Ovary (tissue), 10 donors: ENCODE measurements at places on chromosomes 6 and 20. TPM values are rescaled to one million over a fixed set of nuclear protein-coding genes. Genes with fewer than 3 reads are reported as not detected.

SLPI gene
- 41.8 TPM for total RNA-seq

TRIM31 gene
- not detected for total RNA-seq

GJA1 gene
- 74.3 TPM for total RNA-seq

STK38 gene
- total RNA-seq: 19.2 TPM

CST7 gene
- total RNA-seq: 1.0 TPM

PGC gene
- total RNA-seq: not detected

BLOC1S5 gene
- total RNA-seq: 18.4 TPM

PTCRA gene
- total RNA-seq: not detected

OTOR gene
- not detected for total RNA-seq

DNA sequence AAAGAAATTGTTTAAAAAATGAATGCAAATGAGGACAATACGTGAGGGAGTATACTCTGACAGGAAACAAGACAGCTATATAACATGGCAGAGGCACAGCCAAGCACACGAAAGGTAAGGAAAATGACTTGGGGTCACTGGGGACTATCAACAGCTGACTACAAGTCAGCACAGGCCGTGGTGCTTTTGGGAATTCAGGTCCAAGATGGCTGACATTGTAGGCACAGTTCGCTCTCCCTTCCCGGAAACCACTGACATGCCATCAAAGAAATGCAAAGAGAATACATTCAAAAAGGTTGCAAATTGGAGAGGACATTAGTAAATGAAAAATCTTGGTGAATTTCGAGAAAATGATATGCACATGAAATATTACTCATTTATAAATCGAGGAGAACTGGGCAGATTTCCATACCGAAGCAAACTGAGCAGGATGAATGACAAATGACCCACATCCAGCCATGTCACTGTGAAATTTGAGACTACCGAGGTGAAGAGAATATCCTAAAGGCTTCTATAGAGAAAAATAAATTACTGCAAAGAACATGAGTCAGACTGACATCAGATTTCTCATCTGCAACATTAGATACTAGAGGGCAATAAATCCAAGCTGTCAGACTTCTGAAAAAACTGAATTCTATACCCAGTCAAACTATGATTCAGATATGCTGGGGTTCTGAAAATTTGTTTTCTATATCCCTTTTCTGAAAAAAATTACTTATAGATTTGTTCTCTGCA lies 391.1 kb downstream of the BTBD9 start:
- no peak overlapping the region for H3K27ac ChIP-seq
- no peak for DNase-seq
- H3K27me3 ChIP-seq: no peaks in the 10 kb centered on the region
- no peak overlapping the region for H3K4me3 ChIP-seq
- no peaks in the 10 kb centered on the region for H3K4me1 ChIP-seq

GRCh38 chr6:136548582-136549299 lies 1.5 kb downstream of the MAP7 start:
- H3K27ac ChIP-seq: no peak overlapping the region
- peak overlapping the region; percentile 63 for H3K4me3 ChIP-seq
- no peak for DNase-seq
- H3K36me3 ChIP-seq: no peaks in the 10 kb centered on the region
- no peaks in the 10 kb centered on the region for H3K27me3 ChIP-seq
- H3K4me1 ChIP-seq: peaks cover 9% of the 10 kb centered on the region

DNA sequence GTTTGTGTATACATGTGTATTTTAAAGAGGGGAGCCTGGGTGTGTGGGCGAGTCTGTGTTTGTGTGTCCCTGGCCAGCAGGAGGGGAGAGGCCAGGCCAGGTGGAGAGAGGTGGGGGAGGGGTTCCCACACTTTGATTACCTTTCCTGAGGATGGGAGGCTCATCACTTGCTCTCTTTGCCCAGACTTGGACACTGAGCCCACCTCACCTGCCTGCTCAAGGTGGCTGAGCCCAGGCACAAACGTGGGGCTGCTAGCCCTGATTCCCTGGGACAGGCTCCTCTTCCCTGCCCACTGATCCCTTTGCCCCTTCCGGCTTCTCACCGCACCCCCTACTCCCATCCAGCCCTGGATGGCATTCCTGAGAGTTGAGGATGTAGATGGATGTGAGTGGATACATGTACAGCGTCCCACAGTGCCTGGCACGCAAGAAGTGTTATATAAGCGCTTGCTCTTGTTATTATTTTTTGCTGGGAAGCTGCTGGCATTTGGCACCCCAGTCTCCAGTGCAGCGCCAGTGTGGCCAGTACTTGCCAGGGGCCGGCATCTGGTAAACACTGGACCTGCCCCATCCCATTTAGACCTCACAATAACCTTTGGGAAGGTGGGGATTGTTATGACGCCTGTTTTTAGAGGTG lies 2.7 kb downstream of the CEBPB start:
- peak; percentile 53 for DNase-seq
- peak overlapping the region; percentile 74 for H3K4me3 ChIP-seq
- H3K36me3 ChIP-seq: no peaks in the 10 kb centered on the region
- H3K4me1 ChIP-seq: peaks cover 11% of the 10 kb centered on the region
- no peaks in the 10 kb centered on the region for H3K27me3 ChIP-seq
- H3K27ac ChIP-seq: peak overlapping the region; percentile 91

DNA sequence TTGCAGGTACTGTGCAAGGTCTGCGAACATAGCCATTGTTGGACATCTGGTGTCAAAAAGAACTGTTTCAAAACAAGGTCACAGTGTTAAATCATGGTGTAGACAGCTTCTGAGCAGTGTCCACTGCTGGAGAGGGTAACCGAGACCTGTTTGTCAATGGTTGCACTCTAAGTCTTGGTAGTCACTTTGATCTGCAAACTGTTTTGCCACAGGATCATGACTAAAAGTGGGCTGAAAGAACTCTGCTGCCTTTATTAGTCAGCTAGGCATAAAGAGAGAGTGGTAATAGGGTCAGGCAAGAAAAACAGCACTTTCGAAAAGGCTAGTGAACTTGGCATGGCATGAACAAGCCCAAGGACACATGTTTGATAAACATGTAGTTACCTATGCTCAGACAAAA lies 552.3 kb upstream of the CITED2 start:
- no peaks in the 10 kb centered on the region for H3K27me3 ChIP-seq
- H3K27ac ChIP-seq: no peak overlapping the region
- H3K36me3 ChIP-seq: no peaks in the 10 kb centered on the region
- H3K4me3 ChIP-seq: no peak overlapping the region
- no peak for DNase-seq

DNA sequence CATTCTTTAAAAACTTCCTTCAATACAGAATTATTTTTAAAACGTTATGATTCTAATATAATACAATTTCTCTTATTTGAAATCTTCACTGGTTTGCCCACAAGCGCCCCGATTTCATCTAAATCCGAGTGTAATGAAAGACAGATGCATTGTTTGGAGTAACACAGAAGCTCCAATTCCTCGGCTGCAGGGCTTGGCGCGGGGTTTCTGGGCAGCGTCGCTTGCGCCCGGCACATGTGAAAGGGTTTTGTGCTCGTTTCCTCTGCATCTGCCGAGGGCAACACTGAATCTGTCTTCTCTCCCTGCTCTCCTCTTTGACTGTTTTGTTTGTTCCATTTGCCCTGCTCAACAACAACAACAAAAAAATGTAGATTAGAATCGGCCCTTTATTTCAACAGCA lies 248.6 kb upstream of the QKI start:
- H3K4me3 ChIP-seq: no peak overlapping the region
- H3K36me3 ChIP-seq: no peaks in the 10 kb centered on the region

- no peak overlapping the region for H3K27ac ChIP-seq
- no peak overlapping the region for H3K4me3 ChIP-seq
- no peak for DNase-seq
- H3K36me3 ChIP-seq: no peaks in the 10 kb centered on the region
- no peaks in the 10 kb centered on the region for H3K27me3 ChIP-seq
Measured at GRCh38 chr20:50344232-50345071, 153.8 kb downstream of the CEBPB start.

GRCh38 chr20:40963505-40963845 lies 65.1 kb upstream of the TOP1 start:
- peaks cover 1% of the 10 kb centered on the region for H3K4me1 ChIP-seq
- no peaks in the 10 kb centered on the region for H3K36me3 ChIP-seq
- no peak for DNase-seq
- no peak overlapping the region for H3K27ac ChIP-seq

DNA sequence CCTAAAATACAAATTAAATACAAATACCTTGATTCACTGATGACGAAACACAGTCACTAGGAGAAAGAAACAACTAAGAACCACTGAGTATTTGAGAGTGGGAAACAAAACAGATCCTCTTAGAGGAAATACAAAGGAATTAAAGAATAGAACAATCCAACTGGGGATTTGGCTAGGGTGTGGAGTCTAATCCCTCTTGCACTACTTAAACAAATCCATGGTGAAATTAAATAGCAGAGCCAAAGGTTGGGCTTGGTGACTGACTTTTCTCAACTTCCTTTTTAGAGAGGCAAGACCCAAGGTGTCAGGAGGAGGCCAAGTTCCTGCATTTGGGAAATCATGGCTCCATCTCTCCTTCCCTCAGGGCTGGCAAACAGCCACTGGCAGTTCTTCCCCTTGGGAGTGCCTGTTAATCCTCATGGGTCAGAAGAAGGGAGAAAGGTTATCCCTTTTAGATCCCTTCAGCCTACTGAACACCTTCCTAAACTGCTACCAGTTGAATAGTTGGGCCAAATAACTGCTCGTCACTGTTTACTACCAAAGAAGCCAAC lies 101.2 kb upstream of the TRAF3IP2 start:
- no peak for DNase-seq
- no peaks in the 10 kb centered on the region for H3K36me3 ChIP-seq
- H3K27me3 ChIP-seq: no peaks in the 10 kb centered on the region
- no peak overlapping the region for H3K4me3 ChIP-seq
- H3K4me1 ChIP-seq: peaks cover 3% of the 10 kb centered on the region
- H3K27ac ChIP-seq: no peak overlapping the region

GRCh38 chr6:14910692-14911547 lies 334.9 kb upstream of the JARID2 start:
- DNase-seq: no peak
- H3K36me3 ChIP-seq: no peaks in the 10 kb centered on the region
- H3K4me1 ChIP-seq: peaks cover 6% of the 10 kb centered on the region
- H3K27me3 ChIP-seq: no peaks in the 10 kb centered on the region
- no peak overlapping the region for H3K4me3 ChIP-seq

DNA sequence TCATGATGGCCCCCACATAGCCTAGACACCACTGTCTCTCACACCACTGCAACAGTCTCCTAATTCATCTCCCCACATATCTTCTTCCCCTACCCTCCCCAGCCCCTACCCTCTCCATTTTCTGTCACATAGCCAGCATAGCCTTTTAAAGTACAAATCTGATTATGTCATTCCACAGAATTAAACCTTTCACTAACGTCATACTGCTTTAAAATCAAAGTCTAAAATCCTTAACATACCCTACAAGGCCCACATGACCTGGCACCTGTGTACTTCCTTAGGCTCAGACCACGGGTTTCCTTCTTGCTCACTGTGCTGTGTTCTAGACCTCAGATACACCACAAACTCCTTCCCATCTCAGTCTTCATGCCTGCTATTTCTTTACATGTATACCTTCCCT lies 5.9 kb downstream of the OSTM1 start:
- no peaks in the 10 kb centered on the region for H3K4me1 ChIP-seq
- no peak overlapping the region for H3K4me3 ChIP-seq
- H3K27me3 ChIP-seq: no peaks in the 10 kb centered on the region
- H3K27ac ChIP-seq: no peak overlapping the region
- DNase-seq: no peak

DNA sequence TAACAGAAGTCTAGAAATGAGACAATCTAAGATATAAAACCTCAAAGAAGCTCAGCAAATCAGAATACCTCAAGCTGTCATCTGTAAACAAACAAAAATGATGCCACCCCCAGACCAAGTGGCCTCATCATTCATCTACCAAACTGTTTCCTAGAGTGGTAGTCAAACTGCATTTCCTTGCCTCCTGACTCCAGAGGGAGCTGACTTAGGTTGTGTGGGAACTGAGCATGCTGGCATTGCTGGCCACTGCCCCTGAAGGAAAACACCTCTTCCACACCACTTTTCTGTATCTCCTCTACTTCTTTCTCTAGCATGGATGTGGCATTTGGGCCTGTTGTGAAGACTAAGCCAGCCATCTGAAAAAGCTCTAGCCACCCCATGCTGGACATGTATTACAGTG lies 56.3 kb downstream of the ZHX3 start:
- no peaks in the 10 kb centered on the region for H3K27me3 ChIP-seq
- no peaks in the 10 kb centered on the region for H3K4me1 ChIP-seq
- no peak for DNase-seq
- H3K36me3 ChIP-seq: no peaks in the 10 kb centered on the region

DNA sequence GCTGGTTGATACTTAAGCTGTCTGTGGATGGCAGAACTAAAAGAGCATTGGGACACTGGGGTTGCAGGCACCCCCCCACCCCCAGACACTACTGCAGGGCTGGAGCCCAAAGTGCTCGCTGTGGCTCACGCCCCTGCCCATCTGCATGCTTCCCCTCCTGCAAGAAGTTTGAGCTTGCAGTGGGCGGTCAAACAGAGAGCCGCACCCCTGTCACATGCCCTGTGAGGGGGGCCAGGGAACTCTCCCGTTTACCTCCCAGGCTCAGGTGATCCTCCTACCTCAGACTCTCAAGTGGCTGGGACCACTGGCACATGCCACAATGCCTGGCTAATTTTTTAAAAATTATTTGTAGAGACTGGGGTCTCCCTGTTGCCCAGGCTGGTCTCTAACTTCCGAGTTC lies 63.3 kb downstream of the RIOK1 start:
- H3K27me3 ChIP-seq: no peaks in the 10 kb centered on the region
- no peak overlapping the region for H3K4me3 ChIP-seq
- H3K27ac ChIP-seq: no peak overlapping the region
- no peaks in the 10 kb centered on the region for H3K4me1 ChIP-seq

GRCh38 chr6:72819609-72820008 lies 197.7 kb downstream of the KCNQ5 start:
- H3K4me3 ChIP-seq: no peak overlapping the region
- no peaks in the 10 kb centered on the region for H3K36me3 ChIP-seq
- no peak overlapping the region for H3K27ac ChIP-seq

GRCh38 chr6:98463038-98464000 lies 371.1 kb upstream of the POU3F2 start:
- no peaks in the 10 kb centered on the region for H3K36me3 ChIP-seq
- H3K27ac ChIP-seq: no peak overlapping the region
- H3K4me3 ChIP-seq: no peak overlapping the region

DNA sequence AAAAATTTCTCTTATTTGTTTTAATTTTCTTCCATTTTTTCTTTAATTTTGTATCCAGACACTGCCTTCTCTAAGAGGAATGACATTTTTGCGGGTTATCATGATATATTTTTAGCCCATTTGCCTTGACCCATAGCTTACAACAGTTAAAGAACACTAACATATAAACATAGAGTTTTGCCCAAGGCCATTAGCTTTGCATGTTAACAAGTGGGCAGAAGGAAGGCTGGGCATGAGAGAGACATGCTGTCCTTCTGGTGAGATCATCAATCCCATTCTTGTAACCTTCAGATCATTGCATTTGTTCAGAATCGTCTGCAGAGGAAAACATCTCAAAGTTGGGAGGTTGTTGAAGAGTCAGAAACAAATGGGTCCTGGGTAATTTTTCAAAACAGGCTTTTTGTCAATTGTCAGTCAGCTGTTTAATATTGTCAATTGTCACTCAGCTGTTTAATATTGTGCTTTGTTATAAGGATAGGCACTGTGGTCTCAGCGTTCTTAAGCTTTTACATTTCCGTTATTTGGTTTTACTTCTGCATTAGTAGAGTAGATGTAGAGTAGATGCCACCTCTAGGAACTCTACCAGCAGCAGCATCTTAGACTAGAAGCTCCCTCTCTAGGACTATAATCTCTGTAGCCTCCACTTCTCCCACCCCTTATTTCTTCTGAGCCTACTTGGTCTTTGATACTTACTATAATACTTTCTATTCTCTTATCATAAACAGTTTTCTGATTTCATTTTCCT lies 243.1 kb downstream of the ESR1 start:
- H3K4me3 ChIP-seq: no peak overlapping the region
- no peak for DNase-seq
- H3K27me3 ChIP-seq: no peaks in the 10 kb centered on the region
- no peaks in the 10 kb centered on the region for H3K36me3 ChIP-seq
- no peaks in the 10 kb centered on the region for H3K4me1 ChIP-seq
- H3K27ac ChIP-seq: no peak overlapping the region
